ENCODE measurements at places on chromosomes 2 and 18. TPM values are rescaled to one million over a fixed set of nuclear protein-coding genes. Genes with fewer than 3 reads are reported as not detected.

- H3K27ac ChIP-seq = no peak overlapping the region
- H3K36me3 ChIP-seq = no peaks in the 10 kb centered on the region
- DNase-seq = no peak
Observed at GRCh38 chr2:174839662-174840061, 75.4 kb upstream of the CHRNA1 start.

- peak overlapping the region; percentile 55 for H3K4me3 ChIP-seq
- H3K4me1 ChIP-seq = peaks cover 16% of the 10 kb centered on the region
- no peaks in the 10 kb centered on the region for H3K36me3 ChIP-seq
- H3K27ac ChIP-seq = no peak overlapping the region
- H3K27me3 ChIP-seq = no peaks in the 10 kb centered on the region
Observed at GRCh38 chr2:226031647-226032501, 632.4 kb downstream of the NYAP2 start.

- peak overlapping the region; percentile 84 for H3K27ac ChIP-seq
- DNase-seq = peak; percentile 51
- no peak overlapping the region for H3K4me3 ChIP-seq
- H3K4me1 ChIP-seq = peaks cover 66% of the 10 kb centered on the region
- no peaks in the 10 kb centered on the region for H3K36me3 ChIP-seq
Observed at GRCh38 chr2:20419007-20419576, 27.8 kb upstream of the RHOB start.

DNA sequence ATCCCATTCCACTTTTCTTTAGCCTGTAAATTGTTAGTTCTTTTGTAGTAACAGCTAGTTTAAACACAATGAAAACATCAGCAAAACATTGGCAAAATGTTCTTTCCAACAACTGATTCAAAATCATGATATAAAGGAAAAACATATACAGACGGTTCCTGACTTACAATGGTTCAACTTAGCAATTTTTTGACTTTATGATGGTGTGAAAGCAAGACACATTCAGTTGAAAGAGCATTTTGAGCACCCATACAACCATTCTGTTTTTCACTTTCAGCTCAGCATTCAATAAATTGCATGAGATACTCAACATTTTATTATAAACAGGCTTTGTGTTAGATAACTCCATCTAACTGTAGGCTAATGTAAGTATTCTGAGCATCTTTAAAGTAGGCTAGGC is 185.1 kb downstream of the NOL4 start:
- no peak overlapping the region for H3K4me3 ChIP-seq
- H3K36me3 ChIP-seq = no peaks in the 10 kb centered on the region

The CRYGD gene
- total RNA-seq = not detected

The MDH1B gene
- 0.87 TPM for total RNA-seq

The FNDC4 gene
- 23.3 TPM for total RNA-seq

- no peak overlapping the region for H3K4me3 ChIP-seq
- no peaks in the 10 kb centered on the region for H3K4me1 ChIP-seq
- H3K27me3 ChIP-seq = no peaks in the 10 kb centered on the region
- H3K36me3 ChIP-seq = peaks cover 26% of the 10 kb centered on the region
- DNase-seq = no peak
Observed at GRCh38 chr2:37244017-37244416, 12.6 kb downstream of the NDUFAF7 start.

DNA sequence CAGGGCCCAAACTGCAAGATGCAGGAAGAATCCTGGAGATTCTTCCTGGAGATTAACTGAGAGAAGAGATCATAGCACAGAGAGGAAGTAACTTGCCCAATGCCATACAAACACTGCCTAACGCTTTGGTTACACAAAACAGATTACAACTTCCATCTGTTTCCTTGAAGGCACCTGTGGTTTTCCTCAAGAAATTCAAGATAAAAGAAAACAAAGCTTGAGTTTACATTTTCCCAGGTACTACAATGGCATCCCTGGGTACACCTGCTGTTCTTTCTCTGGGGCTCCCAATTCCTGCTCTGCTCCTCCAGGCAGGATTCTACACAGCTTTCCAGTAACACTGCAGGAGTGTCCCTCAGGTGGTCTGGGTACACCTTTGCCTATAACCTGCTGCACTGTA is 781.9 kb upstream of the ID2 start:
- H3K4me1 ChIP-seq = no peaks in the 10 kb centered on the region
- no peak overlapping the region for H3K4me3 ChIP-seq
- no peak for DNase-seq
- H3K36me3 ChIP-seq = no peaks in the 10 kb centered on the region
- H3K27me3 ChIP-seq = no peaks in the 10 kb centered on the region
- H3K27ac ChIP-seq = no peak overlapping the region

- H3K27me3 ChIP-seq = no peaks in the 10 kb centered on the region
- H3K4me3 ChIP-seq = no peak overlapping the region
- H3K4me1 ChIP-seq = no peaks in the 10 kb centered on the region
- H3K36me3 ChIP-seq = no peaks in the 10 kb centered on the region
- H3K27ac ChIP-seq = no peak overlapping the region
Observed at GRCh38 chr18:36630917-36631316, 197.9 kb downstream of the TPGS2 start.

DNA sequence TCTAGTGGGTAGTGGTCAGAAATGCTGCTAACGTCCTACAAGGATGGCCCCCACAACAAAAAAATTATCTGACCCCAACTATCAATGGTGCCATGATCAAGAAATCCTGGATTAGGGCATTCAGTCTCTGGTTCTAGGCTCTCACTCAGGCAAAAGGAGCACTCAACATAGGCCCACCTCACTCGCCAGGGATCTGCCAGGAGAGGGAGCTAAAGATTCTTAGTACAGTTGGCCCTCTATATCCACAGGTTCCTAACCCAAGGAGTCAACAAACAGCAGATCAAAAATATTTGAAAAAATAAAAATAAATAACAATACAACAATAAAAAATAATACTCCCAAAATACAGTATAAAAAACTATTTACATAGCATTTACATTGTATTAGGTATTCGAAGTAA is 10.0 kb downstream of the SLC4A5 start:
- H3K4me1 ChIP-seq = no peaks in the 10 kb centered on the region
- H3K27me3 ChIP-seq = no peaks in the 10 kb centered on the region
- peak; percentile 32 for DNase-seq

The NDUFS1 gene
- 46.1 TPM for total RNA-seq

DNA sequence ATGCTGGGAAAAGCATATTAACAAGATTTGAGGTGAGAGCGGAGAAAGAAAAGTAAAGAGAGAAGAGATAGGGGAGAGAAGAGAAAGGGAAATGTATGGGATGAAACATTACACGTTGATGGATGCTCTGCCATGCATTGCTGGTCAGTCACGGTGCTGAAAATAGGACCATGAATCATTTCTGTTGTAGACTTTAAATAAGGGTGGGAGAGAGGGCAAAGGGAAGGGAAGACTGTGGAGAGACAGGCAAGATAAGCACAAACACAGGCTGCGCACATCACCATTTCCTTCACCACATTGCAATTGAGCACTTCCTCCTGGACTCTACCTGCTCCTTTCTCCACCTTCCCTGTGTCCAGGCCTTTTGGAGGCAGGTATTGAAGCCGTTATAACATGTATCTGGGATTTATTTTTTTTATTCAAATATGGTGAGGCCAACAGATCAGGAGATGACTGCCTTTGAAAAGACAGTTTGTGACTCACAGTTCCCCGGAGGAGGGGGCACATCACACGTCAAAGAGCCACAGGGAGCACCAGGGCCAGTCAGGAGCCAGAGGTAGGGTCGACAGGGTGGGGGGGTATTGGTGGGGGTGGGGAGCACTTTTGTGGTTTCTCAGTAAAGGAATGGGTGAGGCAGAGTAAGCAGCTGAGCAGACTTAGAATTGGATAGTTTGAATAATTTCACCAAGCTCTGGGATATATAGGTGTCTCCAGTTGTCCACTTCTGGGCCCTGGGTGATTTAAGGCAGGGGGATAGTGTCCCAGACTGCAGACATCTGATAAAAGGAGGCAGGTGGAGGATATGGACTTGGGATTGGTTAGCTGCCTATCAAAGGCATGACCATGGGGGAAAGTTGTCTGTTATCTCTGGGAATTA is 372.8 kb upstream of the ST6GAL2 start:
- no peak for DNase-seq
- no peaks in the 10 kb centered on the region for H3K27me3 ChIP-seq
- H3K4me1 ChIP-seq = no peaks in the 10 kb centered on the region
- no peak overlapping the region for H3K27ac ChIP-seq
- H3K36me3 ChIP-seq = no peaks in the 10 kb centered on the region
- H3K4me3 ChIP-seq = no peak overlapping the region

The PRKCE gene
- 10.1 TPM for total RNA-seq

The ZNF532 gene
- 51.2 TPM for total RNA-seq

GRCh38 chr2:235384624-235385023 is 109.2 kb upstream of the AGAP1 start:
- no peaks in the 10 kb centered on the region for H3K27me3 ChIP-seq
- H3K36me3 ChIP-seq = no peaks in the 10 kb centered on the region
- no peak overlapping the region for H3K27ac ChIP-seq
- DNase-seq = no peak

- H3K27me3 ChIP-seq = no peaks in the 10 kb centered on the region
- H3K4me1 ChIP-seq = no peaks in the 10 kb centered on the region
- no peak for DNase-seq
- no peak overlapping the region for H3K27ac ChIP-seq
- H3K36me3 ChIP-seq = no peaks in the 10 kb centered on the region
- H3K4me3 ChIP-seq = no peak overlapping the region
Observed at GRCh38 chr2:107242811-107243210, 356.8 kb upstream of the ST6GAL2 start.

- no peak overlapping the region for H3K4me3 ChIP-seq
- H3K36me3 ChIP-seq = no peaks in the 10 kb centered on the region
- H3K4me1 ChIP-seq = no peaks in the 10 kb centered on the region
- H3K27me3 ChIP-seq = no peaks in the 10 kb centered on the region
- no peak for DNase-seq
Observed at GRCh38 chr2:217459016-217459415, 543.8 kb downstream of the TNS1 start.

DNA sequence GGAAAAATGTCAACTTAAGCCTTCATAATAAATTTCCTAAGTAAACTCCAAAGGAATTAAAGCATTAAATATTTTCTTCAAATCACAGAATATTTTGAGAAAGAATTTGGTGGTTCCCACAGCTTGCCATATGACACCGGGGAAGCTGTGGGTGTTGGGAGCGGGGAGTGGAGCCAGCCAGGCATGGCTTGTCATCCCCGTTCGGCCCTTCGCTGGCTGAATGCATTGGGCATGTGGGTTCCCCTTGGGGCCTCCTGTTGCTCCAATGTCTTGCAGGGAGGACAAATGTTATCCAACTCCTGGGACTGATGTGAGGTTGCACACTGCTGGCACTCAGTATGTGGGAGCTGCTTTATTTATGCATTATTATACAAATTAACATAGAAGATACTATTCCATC is 18.6 kb downstream of the NGEF start:
- no peaks in the 10 kb centered on the region for H3K4me1 ChIP-seq
- DNase-seq = no peak
- H3K36me3 ChIP-seq = no peaks in the 10 kb centered on the region
- no peaks in the 10 kb centered on the region for H3K27me3 ChIP-seq

- H3K36me3 ChIP-seq = no peaks in the 10 kb centered on the region
- no peaks in the 10 kb centered on the region for H3K27me3 ChIP-seq
- H3K4me3 ChIP-seq = no peak overlapping the region
- no peaks in the 10 kb centered on the region for H3K4me1 ChIP-seq
Observed at GRCh38 chr2:229342376-229342775, 71.3 kb upstream of the PID1 start.

DNA sequence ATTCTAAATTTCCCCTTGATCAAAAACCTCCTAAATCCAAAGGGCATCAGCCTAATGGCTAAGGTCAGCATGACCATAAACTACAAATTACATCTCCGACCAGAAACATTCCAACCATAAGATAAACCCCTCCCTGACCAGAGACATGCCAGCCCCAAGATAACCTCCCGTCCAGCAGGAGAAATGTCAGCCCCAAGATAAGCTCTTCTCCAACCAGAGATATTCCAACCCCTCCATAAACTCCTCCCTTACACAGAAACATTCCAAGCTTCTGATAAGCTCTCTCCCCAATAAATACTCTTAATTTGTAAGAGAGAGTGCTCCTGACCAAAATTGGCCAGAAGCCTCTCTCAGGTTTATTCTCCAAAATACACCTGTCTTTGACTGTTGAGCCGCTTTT is 274.0 kb downstream of the RNF152 start:
- H3K4me1 ChIP-seq = no peaks in the 10 kb centered on the region
- H3K27me3 ChIP-seq = no peaks in the 10 kb centered on the region
- no peak overlapping the region for H3K4me3 ChIP-seq

GRCh38 chr18:22320155-22320554 is 97.6 kb downstream of the CTAGE1 start:
- H3K27ac ChIP-seq = no peak overlapping the region
- no peaks in the 10 kb centered on the region for H3K36me3 ChIP-seq
- no peak for DNase-seq
- H3K27me3 ChIP-seq = no peaks in the 10 kb centered on the region

The TEKT4 gene
- not detected for total RNA-seq

- H3K27me3 ChIP-seq = no peaks in the 10 kb centered on the region
- no peaks in the 10 kb centered on the region for H3K36me3 ChIP-seq
- peaks cover 5% of the 10 kb centered on the region for H3K4me1 ChIP-seq
- no peak overlapping the region for H3K4me3 ChIP-seq
- H3K27ac ChIP-seq = no peak overlapping the region
Observed at GRCh38 chr2:216084547-216084946, 2.8 kb downstream of the TMEM169 start.

The SERPINB12 gene
- total RNA-seq = not detected

- H3K4me1 ChIP-seq = no peaks in the 10 kb centered on the region
- no peaks in the 10 kb centered on the region for H3K36me3 ChIP-seq
- H3K27me3 ChIP-seq = no peaks in the 10 kb centered on the region
Observed at GRCh38 chr2:225270053-225270452, 129.5 kb upstream of the NYAP2 start.

The FASTKD1 gene
- 23.5 TPM for total RNA-seq

GRCh38 chr2:178420463-178420999 is 30.4 kb downstream of the PRKRA start:
- no peak for DNase-seq
- H3K4me3 ChIP-seq = no peak overlapping the region
- no peaks in the 10 kb centered on the region for H3K27me3 ChIP-seq
- no peaks in the 10 kb centered on the region for H3K36me3 ChIP-seq
- peaks cover under 1% of the 10 kb centered on the region for H3K4me1 ChIP-seq
- H3K27ac ChIP-seq = no peak overlapping the region

DNA sequence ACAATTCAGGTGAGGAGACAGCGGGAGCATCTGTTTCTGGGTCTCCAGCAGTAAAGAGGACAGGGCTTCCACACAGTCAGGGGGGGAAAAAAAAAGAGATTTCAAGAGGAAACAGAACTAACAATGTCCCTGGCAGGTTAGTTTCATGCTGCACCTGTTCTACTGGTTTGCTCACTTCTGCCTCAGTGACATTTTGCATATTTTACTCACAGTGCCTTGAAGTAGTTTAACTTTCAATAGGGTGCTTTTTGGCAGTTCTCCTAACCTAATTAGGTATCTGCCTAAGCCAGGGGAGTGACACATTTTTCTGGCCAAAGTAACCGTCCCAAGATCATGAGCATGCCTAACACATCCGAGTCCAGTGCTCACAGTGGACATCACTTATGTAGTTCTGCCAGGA is 109.0 kb upstream of the ALK start:
- no peaks in the 10 kb centered on the region for H3K4me1 ChIP-seq
- no peak overlapping the region for H3K4me3 ChIP-seq
- H3K27me3 ChIP-seq = peaks cover 3% of the 10 kb centered on the region
- no peak for DNase-seq

- no peak overlapping the region for H3K4me3 ChIP-seq
- no peak overlapping the region for H3K27ac ChIP-seq
- H3K27me3 ChIP-seq = no peaks in the 10 kb centered on the region
- no peak for DNase-seq
- H3K4me1 ChIP-seq = no peaks in the 10 kb centered on the region
- no peaks in the 10 kb centered on the region for H3K36me3 ChIP-seq
Observed at GRCh38 chr2:122319539-122320132, 564.2 kb downstream of the TSN start.

The ALK gene
- not detected for total RNA-seq

GRCh38 chr18:36688020-36688965 is 140.5 kb downstream of the TPGS2 start:
- no peaks in the 10 kb centered on the region for H3K36me3 ChIP-seq
- no peaks in the 10 kb centered on the region for H3K27me3 ChIP-seq
- peak; percentile 83 for DNase-seq
- H3K4me3 ChIP-seq = no peak overlapping the region
- no peaks in the 10 kb centered on the region for H3K4me1 ChIP-seq
